Hepatocyte (in vitro differentiated cells): ENCODE measurements at places on chromosomes 6 and 20. TPM values are rescaled to one million over a fixed set of nuclear protein-coding genes. Genes with fewer than 3 reads are reported as not detected.

DNA sequence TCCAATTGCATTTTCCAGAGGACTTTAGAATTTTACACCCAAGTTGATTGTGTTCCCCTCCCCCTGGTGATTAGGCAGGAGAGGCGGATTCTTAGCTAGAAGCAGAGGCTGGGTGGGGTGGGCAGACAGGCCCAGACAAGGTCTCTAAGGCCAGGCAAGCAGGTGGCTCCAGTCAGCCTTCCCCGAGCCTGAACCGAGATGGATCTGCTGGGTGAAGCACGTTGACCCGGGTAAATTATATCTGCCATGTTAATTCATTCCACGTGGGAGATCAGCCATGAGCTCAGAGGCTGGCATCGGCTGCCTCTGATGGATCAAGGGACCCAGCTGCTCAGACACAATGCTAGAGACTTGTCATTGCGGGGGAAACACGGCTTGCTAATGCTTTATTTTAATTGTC is 159.5 kb upstream of the MAFB start:
- DNase-seq, result no peak

- DNase-seq, result peak; percentile 68
These were observed 24.8 kb downstream of the ZNF311 start for GRCh38 chr6:28980137-28980851.

- no peak for DNase-seq
These were observed 1.6 kb downstream of the BEND6 start for GRCh38 chr6:56956491-56956890.

DNA sequence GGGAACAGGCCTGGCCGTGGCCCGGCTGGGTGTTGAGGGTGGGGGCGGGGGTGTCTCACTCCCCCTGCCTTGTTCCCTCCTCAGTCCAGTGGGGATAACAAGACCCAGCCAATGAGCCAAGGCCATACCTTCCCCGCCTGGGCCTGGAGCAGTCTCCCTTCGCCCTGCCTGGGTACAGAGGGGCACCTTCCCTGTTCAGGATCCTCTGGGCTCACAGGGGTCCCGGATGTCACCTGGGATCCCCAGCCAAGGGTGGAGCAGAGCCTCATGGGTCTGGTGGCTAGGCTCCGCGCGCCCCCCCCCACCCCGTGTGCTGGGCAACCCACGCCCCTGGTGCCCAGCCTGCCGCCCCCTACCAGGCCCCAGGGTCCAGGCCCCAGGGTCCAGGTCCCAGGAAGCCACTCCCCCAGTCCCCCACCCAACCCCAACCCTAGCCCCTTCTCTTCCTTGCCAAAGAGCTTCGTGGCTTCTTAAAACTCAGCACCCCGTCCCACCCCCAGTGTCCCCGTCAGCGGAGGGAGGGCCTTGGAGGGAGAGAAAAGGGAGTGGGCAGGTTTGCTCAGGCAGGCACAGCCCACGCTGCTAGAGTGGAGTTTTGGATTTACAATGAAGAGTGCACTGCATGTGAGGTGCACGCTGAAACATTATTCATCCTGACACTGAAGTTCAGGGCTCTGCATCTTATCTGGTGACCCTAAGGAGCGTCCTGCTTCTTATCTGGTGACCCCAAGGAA is 11.8 kb downstream of the HRH3 start:
- DNase-seq, result no peak

DNA sequence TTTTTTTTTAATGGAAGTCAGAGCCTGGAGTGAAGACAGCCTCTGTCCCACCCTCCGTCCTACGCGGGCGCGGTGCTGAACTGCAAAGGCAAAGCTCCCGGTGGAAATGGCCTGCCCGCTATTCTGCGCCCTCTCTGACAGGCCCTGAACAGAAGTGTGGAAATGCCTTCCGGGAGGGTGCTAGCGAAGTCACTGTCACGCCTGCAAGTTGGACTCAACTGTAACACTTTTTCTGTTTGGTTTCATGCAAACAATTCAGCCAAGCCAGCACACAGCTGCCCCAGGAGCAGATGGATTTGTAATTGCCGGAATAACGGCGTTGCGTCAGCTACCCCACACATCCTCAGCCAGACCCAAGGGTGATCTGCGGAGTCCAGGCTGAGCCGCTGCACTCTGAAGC is 107.6 kb downstream of the PSMB1 start:
- DNase-seq, result no peak

- no peak for DNase-seq
These were observed 28.8 kb upstream of the CD164 start for GRCh38 chr6:109411034-109411433.

DNA sequence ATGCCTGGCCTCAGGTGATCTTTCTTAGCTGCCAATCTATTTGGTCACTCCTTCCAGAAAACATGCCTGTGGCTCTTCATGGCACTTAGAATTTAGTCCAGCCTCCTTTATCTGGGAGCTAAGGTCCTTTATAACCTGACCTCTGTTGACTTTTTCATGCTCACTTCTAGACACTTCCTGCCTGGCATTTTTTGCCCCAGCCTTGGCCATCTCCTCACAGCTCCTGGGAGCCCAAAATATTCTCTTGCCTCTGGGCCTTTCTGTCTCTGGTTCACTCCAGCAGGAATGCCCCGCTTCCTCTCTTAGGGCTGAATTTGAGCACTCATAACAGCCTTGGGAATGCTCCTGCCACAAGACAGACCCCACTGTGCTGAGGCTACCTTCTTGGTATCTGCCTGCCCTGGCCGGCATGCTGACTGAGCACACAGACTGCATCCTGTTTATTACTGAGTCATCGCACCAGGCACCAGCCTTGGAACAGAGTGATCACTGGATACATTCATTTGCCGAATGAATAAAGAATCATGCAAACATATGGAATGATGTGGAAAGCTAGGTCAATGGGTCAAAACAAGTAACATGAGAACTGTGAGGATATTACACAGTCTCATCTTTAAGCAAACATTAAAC is 5.8 kb upstream of the EEF1E1 start:
- DNase-seq, result peak; percentile 12

DNA sequence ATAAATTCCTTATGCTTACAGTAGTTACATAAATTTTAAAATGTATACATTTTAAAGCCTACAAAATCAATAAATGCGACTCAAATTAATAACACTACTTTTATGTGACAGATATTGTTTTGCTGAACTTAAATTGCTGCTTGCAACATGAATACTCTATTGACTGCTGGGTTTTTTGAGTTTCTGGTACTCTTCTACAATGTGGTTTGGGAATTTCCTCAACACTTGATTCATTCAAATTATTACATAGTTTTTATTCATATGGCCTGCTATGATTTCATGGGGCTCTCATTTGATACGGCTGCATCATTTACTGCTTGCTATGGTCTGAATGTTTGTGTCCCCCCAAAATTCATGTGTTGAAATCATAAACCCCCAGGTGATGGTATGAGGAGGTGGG is 2.3 kb upstream of the TXLNB start:
- DNase-seq, result no peak

DNA sequence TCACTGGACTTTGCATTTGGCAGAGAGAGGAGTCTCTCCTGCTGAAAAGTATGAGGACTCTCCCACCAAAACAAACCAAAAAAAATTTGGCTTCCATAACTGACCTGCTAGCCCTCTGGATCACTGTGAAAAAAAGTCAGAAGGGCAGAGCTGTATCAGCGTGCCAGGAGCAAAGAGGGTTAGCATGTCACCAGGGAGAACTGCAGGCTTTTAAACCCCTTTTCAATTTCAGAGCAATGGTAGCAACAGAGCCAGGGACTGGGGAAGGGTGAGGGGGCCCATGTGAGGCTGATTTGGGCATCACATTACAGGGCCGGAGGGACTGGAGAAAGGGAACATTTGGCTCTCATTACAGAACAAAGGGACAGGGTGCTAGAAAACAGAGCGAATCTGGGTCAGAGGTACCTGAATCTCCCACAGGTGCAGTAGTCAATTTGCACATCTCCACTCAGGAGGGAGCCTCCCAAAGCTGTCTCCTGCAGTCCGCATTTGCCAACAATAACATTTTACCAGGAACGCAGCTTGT is 185.7 kb upstream of the EYA4 start:
- no peak for DNase-seq

The KCNG1 gene
- polyA plus RNA-seq, result 34.6 and 45.8 TPM in 2 replicates

The GTSF1L gene
- not detected in 2 replicates for polyA plus RNA-seq

The RAMACL gene
- 1.1 and 2.9 TPM in 2 replicates for polyA plus RNA-seq
